ENCODE measurements at places on chromosomes 16 and 17. TPM values are rescaled to one million over a fixed set of nuclear protein-coding genes. Genes with fewer than 3 reads are reported as not detected.

Gene TBC1D3G
- total RNA-seq: not detected

GRCh38 chr17:76909971-76910760, 42.0 kb downstream of the MGAT5B start:
- H3K4me3 ChIP-seq: no peak overlapping the region
- H3K27me3 ChIP-seq: peaks cover 24% of the 10 kb centered on the region
- no peak for DNase-seq
- H3K27ac ChIP-seq: no peak overlapping the region
- H3K36me3 ChIP-seq: no peaks in the 10 kb centered on the region

Gene PRDM7
- not detected for total RNA-seq

DNA sequence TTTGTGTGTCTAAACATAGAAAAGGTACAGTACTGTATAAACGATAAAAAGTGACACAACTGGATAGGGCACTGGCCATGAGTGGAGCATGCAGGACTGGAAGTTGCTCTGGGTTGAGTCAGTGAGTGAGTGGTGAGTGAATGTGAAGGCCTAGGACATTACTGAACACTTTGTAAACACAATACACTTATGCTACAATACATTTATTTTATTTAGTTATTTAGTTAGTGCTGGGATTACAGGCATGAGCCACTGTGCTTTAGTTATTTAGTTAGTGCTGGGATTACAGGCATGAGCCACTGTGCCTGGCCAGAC, 4.6 kb downstream of the CFAP20 start:
- H3K27ac ChIP-seq: no peak overlapping the region
- no peak overlapping the region for H3K4me3 ChIP-seq
- H3K36me3 ChIP-seq: peaks cover 2% of the 10 kb centered on the region
- H3K27me3 ChIP-seq: no peaks in the 10 kb centered on the region
- no peak for DNase-seq

Gene PHOSPHO1
- not detected for total RNA-seq

GRCh38 chr17:67500261-67500660, 123.2 kb downstream of the PITPNC1 start:
- no peaks in the 10 kb centered on the region for H3K27me3 ChIP-seq
- H3K36me3 ChIP-seq: no peaks in the 10 kb centered on the region
- no peak for DNase-seq
- no peak overlapping the region for H3K27ac ChIP-seq
- H3K4me3 ChIP-seq: no peak overlapping the region
- H3K4me1 ChIP-seq: peaks cover 4% of the 10 kb centered on the region

- H3K27ac ChIP-seq: no peak overlapping the region
- DNase-seq: no peak
- H3K4me3 ChIP-seq: no peak overlapping the region
- H3K27me3 ChIP-seq: no peaks in the 10 kb centered on the region
- no peaks in the 10 kb centered on the region for H3K4me1 ChIP-seq
- H3K36me3 ChIP-seq: no peaks in the 10 kb centered on the region
Observed at GRCh38 chr17:52762794-52763167, 604.3 kb upstream of the CA10 start.

Gene STX1B
- total RNA-seq: 4.0 TPM

DNA sequence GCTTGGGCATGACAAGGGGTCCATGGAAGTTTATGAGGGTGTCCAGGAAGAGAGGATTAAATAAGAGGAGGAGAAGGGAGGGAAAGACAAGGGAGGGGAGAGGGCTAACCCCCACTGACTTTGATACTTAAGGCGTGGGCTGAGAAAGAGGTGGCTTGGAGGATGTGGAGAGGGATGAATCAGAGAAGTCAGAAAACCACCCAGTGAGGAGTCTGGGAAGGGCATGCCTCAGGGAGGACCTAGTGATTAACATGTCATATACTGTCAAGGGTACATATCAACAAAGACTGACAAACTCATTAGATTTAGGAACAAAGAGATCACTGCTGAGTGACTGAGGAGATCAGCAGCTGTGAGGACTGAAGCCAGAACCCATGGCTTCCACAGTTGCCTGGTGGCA, 145.4 kb downstream of the IRX5 start:
- H3K27ac ChIP-seq: no peak overlapping the region
- peaks cover 17% of the 10 kb centered on the region for H3K27me3 ChIP-seq
- no peaks in the 10 kb centered on the region for H3K36me3 ChIP-seq
- DNase-seq: no peak
- H3K4me1 ChIP-seq: no peaks in the 10 kb centered on the region

Gene SRSF2
- total RNA-seq: 183 TPM

GRCh38 chr17:76998839-76999238, 130.6 kb downstream of the MGAT5B start:
- peaks cover 9% of the 10 kb centered on the region for H3K4me1 ChIP-seq
- H3K36me3 ChIP-seq: no peaks in the 10 kb centered on the region
- H3K27ac ChIP-seq: no peak overlapping the region
- H3K4me3 ChIP-seq: no peak overlapping the region
- DNase-seq: peak; percentile 41
- peaks cover 22% of the 10 kb centered on the region for H3K27me3 ChIP-seq

DNA sequence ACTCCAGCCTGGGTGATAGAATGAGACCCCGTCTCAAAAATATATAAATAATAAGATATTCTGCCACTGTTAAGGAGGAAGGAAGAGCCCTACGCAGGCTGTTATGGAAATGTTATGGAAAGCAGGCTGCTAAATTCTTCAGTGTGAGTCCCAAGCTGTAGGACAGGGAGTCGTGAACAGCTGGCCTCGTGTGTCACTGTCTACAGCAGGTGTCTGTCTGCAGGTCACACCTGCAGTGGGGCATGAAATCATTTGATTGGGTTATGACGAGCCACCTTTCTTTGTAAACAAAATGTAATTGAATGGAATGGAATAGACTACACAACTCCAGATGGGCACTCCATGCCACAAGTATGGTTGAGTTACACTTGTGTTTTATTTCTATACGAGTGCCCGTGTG, 15.6 kb upstream of the LITAF start:
- no peak for DNase-seq
- H3K36me3 ChIP-seq: no peaks in the 10 kb centered on the region
- no peak overlapping the region for H3K4me3 ChIP-seq
- no peaks in the 10 kb centered on the region for H3K27me3 ChIP-seq

DNA sequence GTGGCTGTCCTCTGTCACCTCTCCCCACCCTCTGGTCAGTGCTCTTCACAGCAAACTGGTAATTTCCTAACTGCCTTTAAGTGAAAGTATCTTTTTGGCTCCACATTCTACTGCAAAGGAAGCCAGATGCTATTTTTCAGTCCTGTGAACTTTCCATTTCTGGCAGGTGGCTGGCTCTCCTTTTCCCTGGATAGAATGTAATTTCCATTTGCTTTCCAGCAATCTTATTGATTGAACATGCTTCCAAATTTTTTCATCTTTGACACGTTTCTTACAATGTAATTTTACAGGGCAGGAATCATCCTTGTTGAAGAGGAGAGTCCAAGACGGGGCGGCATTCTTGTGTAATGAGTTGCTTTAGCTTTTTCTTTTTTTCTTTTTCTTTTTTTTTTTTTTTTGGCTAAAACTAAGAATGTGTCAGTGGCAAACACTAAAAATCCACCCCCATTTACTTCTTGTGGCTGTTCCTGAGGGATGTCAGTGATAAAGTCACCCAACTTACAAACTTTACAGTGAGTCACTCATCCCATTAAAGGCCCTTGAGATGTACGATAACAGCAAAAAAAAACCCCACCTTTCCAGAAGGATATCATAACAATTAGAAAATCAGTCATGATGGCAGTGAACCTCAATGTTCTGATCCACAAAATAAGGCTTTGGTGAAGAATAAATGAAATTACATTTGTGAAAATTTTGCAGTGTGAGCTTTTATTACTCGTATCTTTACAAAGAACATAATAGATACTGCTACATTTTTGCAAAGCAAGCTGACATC, 29.4 kb upstream of the PRKCA start:
- H3K4me3 ChIP-seq: peak overlapping the region; percentile 42
- H3K4me1 ChIP-seq: peaks cover 60% of the 10 kb centered on the region
- peaks cover 2% of the 10 kb centered on the region for H3K36me3 ChIP-seq
- no peak for DNase-seq
- H3K27ac ChIP-seq: peak overlapping the region; percentile 89
- H3K27me3 ChIP-seq: no peaks in the 10 kb centered on the region

Gene MLKL
- total RNA-seq: 2.7 TPM

DNA sequence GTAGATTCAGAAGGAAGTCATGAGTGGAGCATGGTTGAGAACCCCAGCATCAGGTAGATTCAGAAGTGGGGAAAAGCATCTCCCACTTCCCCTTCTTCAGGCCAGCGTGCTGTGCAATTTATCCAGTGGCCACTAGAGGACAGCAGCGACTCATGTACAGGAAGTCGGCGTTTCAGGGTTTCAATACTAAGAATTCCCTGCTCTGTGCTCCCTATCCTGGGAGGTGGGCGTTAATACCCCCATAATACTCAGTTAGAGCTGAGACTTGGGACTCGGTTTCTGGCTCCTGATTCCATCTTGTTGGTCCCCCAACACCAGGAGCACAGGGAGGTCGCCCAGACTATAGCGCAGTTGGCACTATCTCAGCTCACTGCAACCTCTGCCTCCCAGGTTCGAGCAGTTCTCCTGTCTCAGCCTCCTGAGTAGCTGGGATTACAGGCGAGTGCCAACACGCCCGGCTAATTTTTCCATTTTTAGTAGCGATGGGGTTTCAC, 75.3 kb upstream of the AMZ2 start:
- no peaks in the 10 kb centered on the region for H3K27me3 ChIP-seq
- H3K27ac ChIP-seq: no peak overlapping the region
- H3K36me3 ChIP-seq: peaks cover 2% of the 10 kb centered on the region
- no peak overlapping the region for H3K4me3 ChIP-seq

- H3K27me3 ChIP-seq: no peaks in the 10 kb centered on the region
- no peak overlapping the region for H3K4me3 ChIP-seq
- peaks cover 4% of the 10 kb centered on the region for H3K4me1 ChIP-seq
- peak overlapping the region; percentile 3 for H3K27ac ChIP-seq
- H3K36me3 ChIP-seq: peaks cover 7% of the 10 kb centered on the region
Observed at GRCh38 chr16:2927010-2927646, 15.4 kb downstream of the FLYWCH1 start.

DNA sequence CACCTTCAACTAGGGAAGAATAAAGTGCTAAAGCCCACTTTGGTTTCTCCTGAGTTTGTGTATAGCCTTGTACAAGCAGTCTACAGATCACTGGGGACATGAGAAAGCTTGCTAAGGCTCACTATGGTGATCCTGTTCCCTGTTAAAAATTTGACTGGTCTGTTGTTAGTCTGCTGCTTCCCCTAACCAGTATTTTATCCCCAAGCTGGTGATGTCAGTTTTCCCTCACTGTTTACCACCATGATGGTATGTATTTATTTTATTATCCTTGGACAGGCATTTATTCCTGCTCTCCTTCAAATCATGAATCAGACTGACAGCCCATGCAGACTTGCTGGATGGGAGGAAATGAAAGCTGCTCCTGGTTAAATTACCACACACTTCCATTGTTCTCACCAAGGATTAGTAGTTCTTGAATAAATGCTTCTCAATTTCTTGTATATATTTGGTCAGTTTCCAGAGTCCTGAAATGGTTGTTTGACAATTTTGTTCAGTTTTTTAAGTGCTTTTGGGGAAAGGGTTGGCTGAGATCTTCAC, 99.6 kb downstream of the CA4 start:
- H3K27ac ChIP-seq: no peak overlapping the region
- no peak overlapping the region for H3K4me3 ChIP-seq
- DNase-seq: no peak
- H3K4me1 ChIP-seq: peaks cover 5% of the 10 kb centered on the region

Gene KIAA0753
- total RNA-seq: 19.1 TPM

GRCh38 chr17:3834811-3835210, 11.2 kb downstream of the NCBP3 start:
- peaks cover 13% of the 10 kb centered on the region for H3K4me1 ChIP-seq
- no peak overlapping the region for H3K27ac ChIP-seq
- H3K4me3 ChIP-seq: no peak overlapping the region
- H3K27me3 ChIP-seq: no peaks in the 10 kb centered on the region
- H3K36me3 ChIP-seq: peaks cover 11% of the 10 kb centered on the region

Gene ANKRD40CL
- total RNA-seq: not detected

DNA sequence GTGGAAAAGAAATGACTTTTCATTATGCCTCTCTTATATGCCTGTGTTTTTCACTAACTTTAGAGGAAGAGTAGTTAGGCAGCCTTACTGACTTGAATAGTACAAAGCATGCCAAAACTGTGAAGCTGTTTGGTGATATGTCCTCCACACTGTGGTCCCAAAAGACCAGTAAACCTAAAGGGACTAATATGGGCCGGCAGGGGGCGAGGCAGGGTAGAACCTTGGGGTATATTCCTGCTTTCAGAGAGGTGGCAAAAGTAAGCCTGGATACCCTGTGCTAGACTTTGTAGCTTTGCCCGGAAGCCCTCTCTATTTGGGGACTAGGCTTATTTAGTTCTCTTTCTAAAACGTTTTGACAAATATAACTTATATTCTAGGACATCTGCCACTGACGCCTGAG, 36.5 kb upstream of the VWA3A start:
- H3K27ac ChIP-seq: no peak overlapping the region
- no peaks in the 10 kb centered on the region for H3K36me3 ChIP-seq
- no peak for DNase-seq

Gene STUB1
- 89.7 TPM for total RNA-seq

Gene PRSS27
- 2.8 TPM for total RNA-seq

DNA sequence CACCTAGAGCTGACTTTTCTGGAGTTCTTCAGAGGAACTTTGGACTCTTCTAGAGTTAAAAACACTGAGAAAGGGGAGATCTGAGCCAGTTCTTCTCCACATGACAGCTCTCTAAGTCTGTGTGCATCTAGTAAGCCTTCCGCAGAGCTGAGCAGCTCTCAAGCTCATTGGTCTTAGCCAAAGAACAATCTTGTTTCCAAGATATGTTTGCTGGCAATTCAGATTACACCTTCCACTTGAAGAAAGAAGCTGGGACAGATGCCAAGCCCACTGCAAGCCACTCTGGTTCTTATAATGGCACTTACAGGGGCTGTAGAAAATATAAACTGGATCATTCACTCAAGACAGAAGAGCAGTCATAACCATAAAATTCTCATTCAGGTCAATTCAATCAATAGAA, 134.1 kb upstream of the TOX3 start:
- H3K27ac ChIP-seq: no peak overlapping the region
- no peaks in the 10 kb centered on the region for H3K4me1 ChIP-seq
- H3K4me3 ChIP-seq: no peak overlapping the region
- no peak for DNase-seq
- H3K36me3 ChIP-seq: no peaks in the 10 kb centered on the region
- no peaks in the 10 kb centered on the region for H3K27me3 ChIP-seq

Gene ST6GALNAC2
- 1.5 TPM for total RNA-seq

DNA sequence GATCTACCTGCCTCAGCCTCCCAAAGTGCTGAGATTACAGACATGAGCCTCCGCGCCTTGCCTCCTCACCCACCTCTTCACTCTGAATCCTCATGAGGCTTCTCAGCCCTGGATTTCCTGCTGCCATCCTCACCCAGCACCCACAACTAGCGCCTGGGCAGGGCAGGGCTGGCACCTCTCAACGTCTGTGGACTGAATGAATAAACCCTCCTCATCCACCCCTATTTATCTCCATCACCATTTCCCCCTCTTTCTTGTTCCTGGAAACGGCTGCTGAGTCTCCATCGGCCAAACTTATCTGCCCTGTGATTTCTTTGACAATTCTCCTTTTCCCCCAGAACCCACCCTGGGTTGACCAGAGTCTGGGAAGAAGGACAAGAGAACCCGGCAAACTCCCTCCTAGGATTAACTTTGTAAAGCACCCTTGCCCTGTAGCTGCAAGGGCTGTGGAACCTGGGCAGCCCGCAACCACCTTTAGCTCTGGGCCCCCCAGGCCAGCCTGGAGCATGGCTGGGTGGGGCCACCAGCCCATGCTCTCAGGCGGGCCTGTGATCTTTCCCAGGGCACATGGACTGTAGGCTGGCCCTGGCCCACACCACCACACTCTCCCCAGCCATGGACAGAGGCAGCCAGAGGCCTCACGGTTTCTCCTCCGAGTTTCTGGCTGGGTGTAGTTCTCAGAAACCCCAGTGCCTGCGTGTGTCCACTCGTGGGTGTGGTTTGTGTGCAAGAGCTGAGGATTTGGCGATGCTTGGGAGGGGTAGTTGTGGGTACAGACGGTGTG, 2.4 kb downstream of the SPN start:
- no peak overlapping the region for H3K27ac ChIP-seq
- H3K4me3 ChIP-seq: no peak overlapping the region
- no peak for DNase-seq
- no peaks in the 10 kb centered on the region for H3K36me3 ChIP-seq
